Activated CD4-positive, CD25-positive, alpha-beta regulatory T cell treated with anti-CD3 and anti-CD28 coated beads, Interleukin-2, amount 50 U/mL, for 72 hours (primary cell): ENCODE measurements at places on chromosomes 7 and 10.

DNA sequence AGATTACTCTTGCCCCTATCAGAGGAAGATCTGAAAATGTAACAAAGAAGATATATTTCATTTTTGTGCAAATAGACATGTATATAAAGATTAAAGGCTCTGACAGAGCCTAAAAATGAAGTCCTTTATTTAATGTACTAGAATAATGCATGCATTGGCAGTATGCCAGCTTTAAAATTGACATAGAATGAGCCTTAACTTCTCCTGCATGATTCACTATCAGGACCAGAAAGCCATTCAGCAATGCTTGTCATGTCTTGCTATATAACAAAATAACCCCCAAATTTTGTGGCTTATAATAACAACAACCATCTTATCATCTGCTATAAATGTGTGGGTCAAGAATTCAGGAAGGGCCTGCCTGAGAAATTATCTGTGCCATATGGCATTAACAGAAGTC, 411.9 kb downstream of the GRM8 start:
- no peak for DNase-seq

DNA sequence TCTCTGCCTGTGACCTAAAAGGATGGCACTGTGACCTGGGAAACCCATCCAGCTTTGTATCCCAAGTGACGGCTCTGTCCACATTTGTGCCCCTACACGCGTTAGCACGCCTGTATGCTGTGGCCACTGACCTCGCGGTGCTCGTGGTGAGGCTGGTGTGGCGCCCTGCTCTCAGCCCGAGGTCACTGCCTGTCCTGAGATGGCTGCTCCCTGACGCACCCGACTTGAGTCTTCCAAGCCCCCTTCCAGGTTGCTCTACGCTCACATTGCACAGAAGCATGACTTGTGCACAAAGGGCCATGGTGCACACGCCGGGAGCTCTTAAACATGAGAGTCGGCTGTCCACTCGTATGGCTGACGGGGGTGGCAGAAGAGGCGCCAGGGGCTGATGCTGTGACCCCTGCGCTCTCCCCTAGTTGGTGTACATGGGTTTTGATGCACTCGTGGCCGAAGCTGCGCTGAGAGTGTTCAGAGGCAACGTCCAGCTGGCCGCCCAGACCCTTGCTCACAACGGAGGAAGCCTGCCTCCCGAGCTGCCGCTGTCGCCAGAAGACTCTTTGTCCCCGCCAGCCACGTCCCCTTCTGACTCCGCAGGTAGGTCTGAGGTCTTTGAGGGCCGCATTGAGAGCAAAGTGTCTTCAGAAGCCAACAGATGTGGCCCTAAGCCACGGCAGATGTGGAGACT, 33.5 kb downstream of the WDR86 start:
- no peak for DNase-seq

- no peak for DNase-seq
Measured at GRCh38 chr10:97887399-97887798, 37.8 kb downstream of the GOLGA7B start.

DNA sequence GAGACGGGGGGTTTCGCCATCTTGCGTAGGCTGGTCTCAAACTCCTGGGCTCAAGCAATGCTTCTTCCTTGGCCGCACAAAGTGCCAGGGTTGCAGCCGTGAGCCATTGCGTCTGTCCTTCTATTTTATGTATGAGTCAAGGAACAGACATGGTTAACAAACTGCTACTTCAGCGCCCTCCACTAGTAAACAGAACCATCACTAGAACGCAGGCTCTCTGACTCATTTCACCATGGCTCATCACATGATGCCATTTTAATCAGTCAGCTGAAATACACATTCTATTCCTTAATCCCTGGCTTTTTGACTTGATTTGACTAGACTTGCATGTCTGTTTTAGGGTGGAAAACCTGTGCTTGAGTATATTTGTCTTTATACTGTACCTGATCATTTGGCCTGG, 41.3 kb downstream of the CELF2 start:
- no peak for DNase-seq

DNA sequence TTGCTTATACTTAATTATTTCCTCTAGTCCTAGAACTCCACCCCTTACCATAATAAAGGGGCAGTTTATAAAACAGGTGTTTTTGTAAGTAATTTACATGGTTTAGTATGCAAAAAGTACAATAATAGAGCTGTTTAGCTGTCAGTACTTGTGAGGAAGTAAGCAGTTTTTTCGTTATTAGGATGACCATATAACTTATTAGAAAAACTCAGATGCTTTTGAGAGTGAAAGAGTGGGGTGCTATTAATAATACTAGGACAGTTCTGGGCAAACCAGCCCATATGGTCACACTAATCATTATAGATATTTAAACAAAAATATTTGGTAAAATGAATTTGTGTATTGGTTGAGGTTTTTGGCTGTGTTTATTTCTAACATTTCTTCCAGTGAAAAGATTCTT, 201.9 kb upstream of the KAT6B start:
- no peak for DNase-seq

DNA sequence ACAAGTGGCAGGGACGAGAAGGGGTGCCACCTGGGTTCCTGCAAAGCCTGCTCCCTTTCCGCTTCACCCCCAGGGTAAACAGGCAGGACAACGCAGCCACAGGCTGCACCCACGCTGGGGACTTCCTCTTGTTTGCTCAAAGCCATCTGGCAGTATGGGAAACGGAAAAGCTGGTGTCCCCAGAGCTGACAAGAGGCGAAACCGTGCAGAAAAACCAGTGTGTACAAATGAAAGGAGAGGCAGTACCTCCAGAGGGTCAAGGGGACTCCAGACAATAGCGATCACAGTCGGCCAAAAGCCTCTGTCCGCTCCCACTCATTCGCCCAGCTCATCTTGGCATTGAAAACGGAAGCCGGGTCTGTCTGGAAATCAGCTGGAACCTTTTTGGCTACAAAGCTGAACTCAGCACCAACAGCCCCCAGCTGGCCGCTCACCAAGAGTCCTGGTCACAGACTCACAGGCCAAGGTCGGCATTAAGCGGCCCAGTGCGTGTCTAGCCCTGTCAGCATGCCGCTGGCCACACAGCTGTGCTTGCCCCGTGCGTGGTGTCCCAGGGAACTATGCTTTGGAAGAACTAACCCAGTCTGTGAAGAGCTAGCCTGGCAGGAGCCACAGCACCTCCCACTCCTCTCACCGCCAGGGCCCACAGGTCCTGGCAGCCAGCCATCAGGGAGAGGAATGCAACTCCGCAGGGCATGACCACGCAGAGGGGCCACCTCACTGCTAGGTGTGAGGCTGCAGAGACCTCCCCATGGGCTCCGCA, 10.4 kb downstream of the TNS3 start:
- DNase-seq: no peak

DNA sequence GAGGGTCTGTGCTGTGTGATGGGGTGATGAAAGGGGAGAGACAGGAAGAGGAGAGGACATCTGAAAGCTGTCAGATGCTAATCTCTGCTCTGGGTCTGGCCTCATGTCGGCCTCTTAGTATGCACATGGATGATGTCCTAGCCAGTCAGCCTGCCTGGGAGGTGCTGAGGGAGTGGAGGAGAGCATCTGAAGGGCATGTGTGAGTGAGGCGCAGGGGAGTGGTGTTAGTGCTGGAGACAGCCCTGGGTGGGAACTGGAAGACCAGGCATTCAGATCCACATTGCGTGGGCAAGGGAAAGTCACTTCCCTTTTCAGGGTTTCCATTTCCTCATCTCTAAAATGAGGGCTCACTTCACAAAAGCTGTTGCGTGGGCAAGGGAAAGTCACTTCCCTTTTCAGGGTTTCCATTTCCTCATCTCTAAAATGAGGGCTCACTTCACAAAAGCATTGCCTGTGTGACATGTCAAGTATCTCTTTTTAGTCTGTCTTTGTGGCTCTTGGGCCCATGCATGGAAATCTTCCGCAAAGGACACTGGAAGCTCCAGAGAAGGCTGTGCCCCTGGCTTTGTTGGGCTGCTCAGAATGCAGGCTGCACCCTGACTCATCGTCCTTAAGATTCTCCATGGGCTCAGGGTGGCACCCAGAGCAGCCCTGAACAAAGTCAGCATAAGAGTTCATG, 10.0 kb downstream of the SFTPD start:
- no peak for DNase-seq

- no peak for DNase-seq
Measured at GRCh38 chr7:27125986-27126394, 4.6 kb downstream of the HOXA4 start.

DNA sequence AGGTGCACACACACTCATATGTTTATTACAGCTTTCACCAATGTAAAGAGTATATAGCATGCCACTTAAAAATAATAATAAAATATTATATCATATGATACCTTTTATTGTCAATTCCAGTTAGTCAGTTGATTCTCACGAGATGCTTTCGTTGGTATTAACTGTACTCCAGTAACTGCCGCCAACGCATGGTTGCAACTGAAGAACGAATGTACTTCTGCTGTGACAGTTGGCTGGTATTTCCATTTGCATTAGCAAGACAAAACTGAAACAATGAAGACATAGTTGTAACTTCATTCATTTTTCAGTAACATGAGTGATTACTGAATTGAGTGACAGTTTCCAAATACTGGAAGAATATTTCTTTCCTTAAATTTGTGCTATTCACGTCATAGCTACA, 70.5 kb upstream of the PRKCQ start:
- no peak for DNase-seq

- no peak for DNase-seq
Measured at GRCh38 chr7:110418659-110419280, 672.2 kb upstream of the LRRN3 start.

DNA sequence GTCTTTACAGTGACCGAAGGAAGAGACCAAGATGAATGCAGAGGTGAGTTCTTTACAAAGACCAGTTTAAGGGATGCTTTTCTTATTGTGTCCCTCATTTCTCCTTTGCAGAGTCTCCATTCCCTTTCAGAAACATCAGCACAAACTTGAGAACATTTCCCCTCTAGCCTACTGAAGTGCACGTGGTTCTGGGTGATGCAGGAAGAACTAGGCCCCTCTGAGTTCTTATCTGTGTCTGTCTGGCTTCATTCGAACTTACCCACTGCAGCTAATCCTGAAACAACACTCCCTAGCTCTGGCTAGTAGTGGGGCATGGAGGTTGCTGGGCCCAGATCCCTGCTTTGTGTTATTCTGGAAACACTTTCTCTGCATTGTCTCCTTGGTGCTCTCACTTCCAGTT, 12.6 kb downstream of the BLVRA start:
- DNase-seq: no peak

DNA sequence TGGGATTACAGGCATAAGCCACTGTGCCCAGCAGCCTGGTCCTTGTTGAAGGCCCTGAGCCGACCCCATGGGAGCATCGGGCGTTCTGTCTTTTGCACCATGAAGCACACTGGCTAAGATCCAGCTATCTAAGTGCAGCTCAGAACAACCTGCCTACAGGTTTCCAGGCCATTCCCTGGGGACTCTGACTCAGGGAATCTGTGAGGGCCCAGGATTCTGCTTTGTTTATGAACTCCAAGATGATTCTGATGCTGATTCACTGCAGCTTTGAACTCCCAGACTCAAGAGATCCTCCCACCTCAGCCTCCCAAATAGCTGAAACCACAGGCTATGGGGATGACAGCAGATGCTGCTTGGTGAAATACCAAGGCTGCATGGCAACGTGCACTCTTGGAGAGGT, 30.2 kb downstream of the NPTX2 start:
- DNase-seq: no peak

DNA sequence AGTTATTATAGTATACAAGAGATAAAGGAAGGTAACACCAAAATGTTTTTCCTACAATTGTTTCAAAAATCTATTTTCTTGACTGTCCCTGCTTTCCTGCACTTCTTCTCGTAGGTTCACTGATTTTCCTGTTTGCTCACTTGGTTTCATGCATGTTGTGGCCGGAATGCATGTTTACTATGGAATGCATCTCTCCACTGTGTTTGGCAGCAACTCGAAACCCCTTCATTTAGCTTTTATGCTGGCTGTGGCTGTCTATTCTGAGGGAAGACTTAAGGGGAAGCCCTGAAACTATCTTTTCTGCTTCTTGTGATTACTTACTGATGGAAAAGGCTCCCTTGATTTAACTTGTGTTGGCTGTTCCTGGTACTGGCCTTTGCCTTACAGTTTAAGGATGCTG, 120.3 kb downstream of the NRG3 start:
- no peak for DNase-seq

GRCh38 chr7:126426652-126427051, 826.1 kb downstream of the GRM8 start:
- no peak for DNase-seq

DNA sequence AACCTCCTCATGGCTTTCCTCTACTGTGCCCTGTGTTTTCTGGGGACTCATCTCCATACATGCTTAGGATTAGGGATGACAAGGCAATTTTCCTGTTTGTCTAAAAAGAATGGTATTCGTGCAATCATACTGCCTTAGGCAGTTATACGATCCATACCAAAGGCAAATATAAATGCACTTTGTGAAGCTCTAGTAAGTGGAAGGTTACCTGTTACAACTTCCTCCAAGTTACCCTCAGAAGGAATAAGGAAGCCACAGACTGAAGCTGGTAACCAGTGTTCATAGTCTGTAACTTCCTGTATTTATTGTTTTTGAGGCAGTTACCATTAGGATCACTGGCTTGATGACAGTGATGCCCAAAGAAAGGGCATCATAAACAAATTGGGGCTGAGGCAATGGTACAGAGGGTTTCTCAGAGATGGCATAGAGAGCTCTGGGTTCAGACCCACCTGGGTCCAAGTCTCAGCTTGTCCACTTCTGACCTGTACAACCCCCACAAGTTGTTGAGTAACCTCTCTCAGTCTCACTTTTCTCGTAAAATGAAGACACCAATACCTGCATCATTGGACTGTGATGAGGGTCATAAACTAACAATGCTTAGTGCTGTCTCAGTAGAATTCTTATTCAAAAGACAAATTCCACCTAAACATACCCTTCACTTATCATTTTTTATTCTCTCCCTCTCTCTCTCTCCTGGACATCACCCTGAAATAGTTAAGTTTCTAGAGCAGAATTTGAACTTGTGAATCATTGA, 138.2 kb downstream of the ELMO1 start:
- DNase-seq: no peak
